ENCODE measurements at places on chromosomes 2 and 18.

GRCh38 chr2:2492800-2493199 is 161.7 kb upstream of the MYT1L start:
- DNase-seq: no peak

DNA sequence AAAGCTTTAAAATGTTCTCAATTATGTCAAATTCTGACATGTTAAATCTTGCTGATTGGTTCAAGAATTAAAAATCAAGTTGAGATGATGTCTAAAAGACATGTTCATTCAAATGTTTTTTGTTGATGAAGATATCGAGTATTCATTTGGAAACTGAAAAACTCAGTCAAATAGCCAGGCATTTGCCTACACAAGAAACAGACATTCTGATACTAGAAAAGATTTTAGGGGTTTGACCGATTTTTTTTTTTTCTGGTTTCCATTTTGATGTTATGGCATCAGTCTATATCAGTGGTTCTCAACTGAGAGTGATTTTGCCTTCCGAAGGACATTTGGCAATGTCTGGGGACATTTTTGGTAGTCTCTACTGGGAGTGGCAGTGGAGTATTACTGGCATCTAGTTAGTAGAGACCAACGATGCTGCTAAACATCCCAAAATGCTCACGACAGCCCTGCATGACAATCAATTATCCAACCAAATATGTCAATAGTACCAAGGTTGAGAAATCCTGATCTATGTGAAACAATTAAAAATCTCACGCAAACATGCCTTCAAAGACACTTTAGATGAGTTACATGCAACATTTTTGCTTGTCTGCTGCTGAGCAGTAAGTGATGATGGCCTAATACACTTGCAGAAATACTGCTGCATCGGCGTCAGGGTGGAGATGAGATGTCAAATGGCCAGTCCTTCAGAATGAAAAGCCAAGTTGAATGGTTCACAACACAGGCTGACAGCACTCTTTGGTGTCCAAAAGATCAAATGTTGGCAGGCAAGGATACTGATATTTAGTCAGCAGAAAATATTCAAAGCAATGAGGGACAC is 12.5 kb downstream of the RASGRP3 start:
- no peak for DNase-seq

GRCh38 chr2:147137711-147138110 is 707.1 kb upstream of the ACVR2A start:
- no peak for DNase-seq

DNA sequence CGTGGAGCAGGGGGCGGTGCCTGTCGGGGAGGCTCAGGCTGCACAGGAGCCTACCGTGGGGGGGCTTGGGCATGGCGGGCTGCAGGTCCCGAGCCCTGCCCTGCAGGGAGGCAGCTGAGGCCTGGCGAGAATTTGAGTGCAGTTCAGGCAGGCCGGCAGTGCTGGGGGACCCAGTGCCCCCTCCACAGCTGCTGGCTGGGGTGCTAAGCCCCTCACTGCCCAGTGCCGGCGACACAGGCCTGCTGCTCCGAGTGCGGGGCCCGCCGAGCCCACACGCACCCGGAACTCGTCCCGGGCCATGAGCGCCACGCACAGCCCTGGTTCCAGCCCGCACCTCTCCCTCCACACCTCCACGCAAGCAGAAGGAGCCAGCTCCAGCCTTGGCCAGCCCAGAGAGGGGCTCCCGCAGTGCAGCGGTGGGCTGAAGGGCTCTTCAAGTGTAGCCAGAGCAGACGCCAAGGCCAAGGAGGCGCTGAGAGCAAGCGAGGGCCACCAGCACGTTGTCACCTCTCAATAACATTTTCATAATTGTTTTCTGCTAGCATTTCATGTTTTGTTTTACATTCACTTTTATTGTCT is 1378.9 kb upstream of the CELF4 start:
- no peak for DNase-seq

- DNase-seq: no peak
Observed at GRCh38 chr2:46942891-46943626, 27.5 kb upstream of the MCFD2 start.
